Gastrocnemius medialis (tissue), 4 donors: ENCODE measurements at places on chromosomes 2 and 18.

DNA sequence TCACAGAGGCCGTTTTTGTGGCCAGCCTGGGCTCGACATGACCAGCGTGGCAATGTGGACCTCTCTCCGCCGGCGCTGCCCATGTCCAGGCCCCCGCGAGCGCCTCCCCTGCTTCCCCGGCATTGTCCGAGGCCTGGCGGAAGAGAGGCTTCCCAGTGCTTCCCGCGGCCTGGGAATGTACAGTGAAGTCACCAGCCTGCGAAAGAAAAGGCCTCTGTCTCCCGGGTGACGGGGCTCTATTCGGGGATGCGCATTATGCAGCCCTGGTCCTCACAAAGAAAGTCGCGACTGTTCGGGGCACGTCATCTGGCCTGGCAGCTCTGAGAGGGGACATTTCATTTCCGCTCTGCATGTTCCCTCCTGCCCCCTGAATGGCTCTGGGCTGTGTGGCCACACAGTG is 109.2 kb upstream of the AGAP1 start:
- no peak for DNase-seq

DNA sequence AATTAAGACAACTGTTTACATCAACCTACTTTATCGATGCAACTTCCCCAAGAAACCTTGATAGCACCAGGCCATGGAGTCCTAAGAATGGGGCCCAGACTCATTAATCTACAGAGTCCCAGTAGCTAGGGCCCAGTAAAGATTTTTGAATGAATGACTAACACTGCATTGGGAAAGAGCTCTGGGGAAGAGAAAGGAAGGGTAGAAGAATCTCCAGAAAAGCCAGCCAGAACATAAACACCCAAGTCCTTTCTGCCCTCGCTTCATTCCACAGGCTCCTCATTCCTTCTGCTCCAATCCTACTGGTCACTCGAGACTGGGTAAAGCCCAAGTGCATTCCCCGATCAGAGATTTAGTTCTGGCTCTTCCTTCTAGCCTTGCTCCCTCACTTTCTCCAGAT is 44.3 kb downstream of the CYRIA start:
- DNase-seq = no peak

- no peak for DNase-seq
These were observed 640 bp downstream of the SPTBN1 start for GRCh38 chr2:54456612-54457322.

- DNase-seq = no peak
These were observed 383.2 kb upstream of the SLC14A2 start for GRCh38 chr18:45232061-45232460.
